ENCODE measurements at places on chromosomes 6 and 20. TPM values are rescaled to one million over a fixed set of nuclear protein-coding genes. Genes with fewer than 3 reads are reported as not detected.

PLAGL2 gene
- 18.2 TPM for total RNA-seq

SOX18 gene
- total RNA-seq: not detected

DNPH1 gene
- total RNA-seq: 29.0 TPM

CBLN4 gene
- not detected for total RNA-seq

C6orf141 gene
- total RNA-seq: not detected

TRERF1 gene
- 6.7 TPM for total RNA-seq

TAGAP gene
- total RNA-seq: 167 TPM

VPS16 gene
- 63.0 TPM for total RNA-seq

KIF13A gene
- 23.4 TPM for total RNA-seq

STMND1 gene
- total RNA-seq: not detected

FAXC gene
- total RNA-seq: not detected

GHRH gene
- not detected for total RNA-seq

PTK7 gene
- not detected for total RNA-seq

LY6G6D gene
- not detected for total RNA-seq

LRRN4 gene
- not detected for total RNA-seq

FRMD1 gene
- not detected for total RNA-seq

OPRM1 gene
- total RNA-seq: not detected

HLA-DQA2 gene
- total RNA-seq: 173 TPM

GTF3C6 gene
- total RNA-seq: 34.7 TPM

EDN1 gene
- total RNA-seq: 2.6 TPM
